Tibial nerve (tissue), 4 donors: ENCODE measurements at places on chromosomes 1 and 21.

- DNase-seq, result no peak
These were observed 16.1 kb upstream of the CLDN8 start for GRCh38 chr21:30232011-30232410.

DNA sequence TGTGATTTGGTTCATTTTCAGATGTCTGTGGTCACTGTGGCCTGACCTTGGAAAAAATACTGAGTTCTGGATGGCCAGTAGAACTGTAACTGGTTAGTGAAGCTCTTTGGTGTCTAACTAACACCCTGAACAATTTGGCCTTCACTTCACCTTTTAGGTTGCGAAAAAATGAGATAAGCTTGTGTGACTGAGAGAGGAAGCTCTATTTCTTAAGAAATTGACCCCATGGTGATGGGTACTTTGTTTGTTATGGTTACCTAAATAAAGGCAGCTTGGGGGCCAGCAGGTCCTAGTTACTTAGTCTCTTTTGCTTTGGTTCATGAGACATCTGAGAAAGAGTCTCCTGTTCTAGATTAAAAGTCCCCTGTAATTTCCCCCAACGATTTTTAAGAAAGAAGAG, 181.6 kb downstream of the ZNF326 start:
- DNase-seq, result no peak

- DNase-seq, result no peak
These were observed 525.1 kb downstream of the LMO4 start for GRCh38 chr1:87853576-87854351.

DNA sequence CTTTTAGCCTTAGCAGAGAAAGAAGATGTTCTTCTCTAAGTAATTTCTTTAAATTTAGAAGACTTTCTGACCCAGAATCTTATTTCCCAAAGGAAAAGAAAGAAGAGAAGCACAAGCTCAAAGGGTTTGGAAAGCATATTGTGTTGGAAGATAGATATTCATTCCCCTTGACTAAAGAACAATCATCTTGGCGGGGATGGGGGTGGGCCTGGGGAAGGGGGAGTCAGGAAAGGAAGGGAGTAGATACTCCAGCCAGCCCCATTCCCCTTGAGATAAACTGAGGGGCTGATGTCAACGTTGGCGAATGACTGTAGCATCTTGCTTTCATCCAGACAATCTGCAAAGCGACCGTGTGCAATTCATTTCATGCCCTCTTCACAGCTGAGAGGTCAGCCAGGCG, 66.5 kb upstream of the SIPA1L2 start:
- no peak for DNase-seq

GRCh38 chr1:165392634-165393571, 36.4 kb upstream of the LMX1A start:
- peak; percentile 93 for DNase-seq

DNA sequence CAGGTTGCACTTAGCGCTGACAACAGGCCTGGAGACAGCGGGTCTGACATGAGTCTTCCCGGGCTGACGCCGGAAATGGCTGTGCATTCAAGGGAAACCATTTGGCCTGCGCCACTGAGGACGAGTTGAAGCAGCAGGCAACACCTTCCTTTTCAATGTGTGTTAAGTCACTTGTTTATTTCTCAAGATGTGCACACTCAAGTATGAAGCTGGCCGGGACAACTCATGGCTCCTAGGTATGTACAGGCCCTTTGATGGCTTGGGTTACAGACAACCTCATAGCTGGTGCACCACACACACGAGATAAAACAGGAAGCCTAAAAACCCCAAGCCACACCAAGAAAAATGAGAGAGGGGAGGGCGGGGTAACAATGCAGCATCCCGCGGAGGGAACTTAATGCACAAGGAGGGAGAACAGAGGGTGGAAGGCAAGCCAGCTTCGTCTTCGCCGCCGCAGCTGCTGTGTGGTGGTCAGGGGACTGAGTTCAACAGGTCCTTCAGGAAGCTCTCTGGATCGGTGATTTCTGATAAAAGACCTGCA, 118.0 kb upstream of the IFFO2 start:
- DNase-seq, result no peak

- no peak for DNase-seq
These were observed 492 bp downstream of the HLX start for GRCh38 chr1:220879509-220880361.

- DNase-seq, result no peak
These were observed 5.5 kb upstream of the DDR2 start for GRCh38 chr1:162626761-162627160.

DNA sequence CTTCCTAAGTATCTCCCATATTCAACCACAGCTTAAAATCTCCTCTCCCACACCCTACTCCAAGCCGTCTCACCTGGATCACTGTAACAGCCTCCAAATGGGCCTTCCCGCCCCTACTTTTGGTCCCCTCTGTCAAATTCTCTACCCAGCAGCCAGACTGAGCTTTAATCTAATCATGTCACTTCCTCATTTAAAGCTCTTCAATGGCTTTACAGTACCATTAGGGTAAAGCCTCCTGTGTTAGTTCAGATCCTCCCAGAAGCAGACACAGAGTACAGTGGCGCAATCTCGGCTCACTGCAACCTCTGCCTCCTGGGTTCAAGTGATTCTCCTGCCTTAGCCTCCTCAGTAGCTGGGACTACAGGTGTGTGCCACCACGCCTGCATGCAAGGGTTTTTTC, 46.8 kb upstream of the PSEN2 start:
- no peak for DNase-seq

DNA sequence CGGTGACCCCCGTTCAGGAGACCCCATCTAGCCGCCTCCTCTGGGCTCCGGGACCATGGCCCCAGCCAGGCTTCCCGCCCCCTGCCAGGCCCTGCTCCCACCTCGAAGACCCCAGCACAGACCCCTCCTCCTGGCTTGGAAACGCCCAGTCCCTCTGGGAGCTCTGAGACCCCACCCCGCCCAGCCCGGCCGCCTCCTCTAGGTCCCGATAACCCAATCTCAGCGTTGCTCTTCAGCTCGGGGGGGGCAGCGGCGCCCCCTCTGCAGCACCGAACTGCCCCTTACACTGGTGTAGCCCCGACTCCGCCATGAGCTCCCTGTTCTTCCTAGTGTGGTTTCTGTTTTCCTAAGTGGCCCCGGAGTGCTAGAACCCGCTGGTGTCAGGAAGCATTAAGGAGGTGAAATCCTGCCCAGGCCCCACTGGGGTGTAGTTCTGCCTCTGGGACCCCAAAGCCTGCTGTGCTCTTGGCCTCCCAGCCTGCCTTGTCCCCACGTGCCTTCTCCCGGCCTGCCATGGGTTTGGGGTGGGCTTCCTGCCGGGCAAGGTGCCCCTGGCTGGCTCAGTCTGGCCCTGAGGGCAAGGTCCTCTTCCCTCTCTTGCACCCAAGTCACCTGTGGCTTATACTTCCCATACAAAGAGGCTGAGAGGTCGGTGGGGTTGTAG, 10.7 kb upstream of the MMEL1 start:
- no peak for DNase-seq
